Iris pigment epithelial cell (primary cell): ENCODE measurements at places on chromosomes 16 and 17.

DNA sequence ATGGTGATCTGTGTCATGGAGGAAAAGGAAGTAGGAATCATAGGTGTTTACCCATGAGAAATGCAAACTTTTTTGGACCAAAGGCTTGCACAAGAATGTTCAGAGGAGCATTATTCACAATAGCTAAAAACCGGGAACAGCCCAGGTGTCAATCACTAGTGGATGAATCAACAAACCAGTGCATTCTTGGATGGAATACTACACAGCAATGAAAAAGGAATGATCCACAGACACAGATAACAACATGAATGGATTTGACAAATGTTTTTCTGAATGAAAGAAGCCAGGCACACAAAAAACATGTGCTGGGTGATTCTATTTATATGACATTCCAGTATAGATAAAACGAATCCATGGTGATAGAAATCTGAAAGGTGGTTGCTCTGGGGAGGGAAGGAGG is 36.0 kb downstream of the WSCD1 start:
- no peak for DNase-seq

DNA sequence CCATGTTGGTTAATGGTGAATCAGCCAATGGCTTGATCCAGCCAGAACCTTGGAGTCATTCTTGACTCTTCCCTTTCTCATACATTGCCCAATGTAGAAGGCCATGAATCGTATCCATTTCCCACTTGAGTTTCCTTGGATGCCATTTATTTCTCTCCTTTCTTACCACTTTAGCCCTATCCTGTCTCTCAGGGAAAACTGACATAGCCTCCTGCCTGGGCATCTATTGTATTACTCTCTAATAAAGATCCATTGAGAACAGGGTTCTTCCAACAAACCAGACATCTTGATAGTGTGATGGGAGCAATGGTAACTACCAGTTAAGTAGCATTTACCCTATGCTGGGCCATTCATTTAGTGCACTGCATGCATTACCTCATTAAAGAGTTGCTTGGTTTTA is 104.2 kb upstream of the CDH11 start:
- DNase-seq, result no peak

GRCh38 chr16:86133847-86134375 is 234.9 kb downstream of the IRF8 start:
- no peak for DNase-seq

GRCh38 chr16:2508722-2509400 is 4.9 kb upstream of the ATP6V0C start:
- no peak for DNase-seq
